ENCODE measurements at places on chromosomes 7 and 10.

DNA sequence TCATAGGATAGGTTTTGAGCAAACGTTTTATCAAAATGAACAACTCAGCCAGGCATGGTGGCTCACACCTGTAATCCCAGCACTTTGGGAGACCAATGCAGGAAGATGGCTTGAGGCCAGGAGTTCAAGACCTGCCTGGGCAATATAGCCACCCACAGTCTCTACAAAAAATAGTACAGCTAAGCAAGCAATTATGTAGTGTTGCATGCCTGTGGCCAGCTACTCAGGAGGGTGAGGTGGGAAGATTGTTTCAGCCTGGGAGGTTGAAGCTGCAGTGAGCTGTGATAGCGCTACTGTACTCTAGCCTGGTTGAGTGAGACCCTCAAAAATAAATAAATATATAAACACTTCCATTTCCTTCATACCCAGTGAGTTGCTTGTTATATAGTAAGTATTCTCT, 67.1 kb downstream of the LSMEM1 start:
- DNase-seq = no peak

GRCh38 chr10:101716891-101717659, 22.1 kb upstream of the FBXW4 start:
- DNase-seq = no peak

DNA sequence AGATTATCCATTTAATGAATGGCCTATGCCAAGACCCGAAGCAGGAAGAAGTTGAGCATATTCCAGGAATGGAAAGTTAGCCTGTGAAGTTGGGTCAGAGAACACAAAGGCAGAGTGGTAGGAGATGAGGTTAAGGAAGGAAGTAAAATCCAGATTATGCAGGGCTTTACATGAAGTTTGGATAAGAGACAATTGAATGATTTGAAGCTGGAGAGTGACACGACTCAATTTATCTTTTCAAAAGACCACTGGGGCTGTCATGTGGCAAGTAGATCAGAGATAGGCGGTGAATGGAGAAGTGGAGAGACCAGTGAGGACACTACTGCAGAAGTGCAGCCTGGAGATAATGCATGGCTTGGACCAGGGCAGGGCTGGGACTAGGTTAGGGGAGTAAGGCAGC, 7.2 kb upstream of the CNOT4 start:
- no peak for DNase-seq

DNA sequence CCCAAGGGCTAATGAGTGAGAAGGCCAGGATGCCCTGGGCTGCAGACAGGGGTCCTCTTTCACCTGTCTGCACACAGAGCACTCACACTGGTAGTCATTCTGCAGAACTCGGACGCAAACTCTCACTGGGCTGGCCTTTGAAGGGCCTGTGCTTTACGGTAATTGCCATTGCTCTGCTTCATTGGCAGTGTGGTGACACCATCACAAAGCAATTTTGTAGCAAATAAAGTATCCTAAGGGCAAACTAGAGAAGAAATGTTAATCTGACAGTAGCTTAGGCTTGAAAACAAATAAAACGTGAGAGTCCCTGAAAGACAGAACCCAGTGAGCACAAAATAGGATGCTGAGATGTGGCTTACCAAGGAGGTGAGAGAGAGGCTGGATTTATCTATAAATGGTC, 30.6 kb upstream of the FIGNL1 start:
- no peak for DNase-seq

DNA sequence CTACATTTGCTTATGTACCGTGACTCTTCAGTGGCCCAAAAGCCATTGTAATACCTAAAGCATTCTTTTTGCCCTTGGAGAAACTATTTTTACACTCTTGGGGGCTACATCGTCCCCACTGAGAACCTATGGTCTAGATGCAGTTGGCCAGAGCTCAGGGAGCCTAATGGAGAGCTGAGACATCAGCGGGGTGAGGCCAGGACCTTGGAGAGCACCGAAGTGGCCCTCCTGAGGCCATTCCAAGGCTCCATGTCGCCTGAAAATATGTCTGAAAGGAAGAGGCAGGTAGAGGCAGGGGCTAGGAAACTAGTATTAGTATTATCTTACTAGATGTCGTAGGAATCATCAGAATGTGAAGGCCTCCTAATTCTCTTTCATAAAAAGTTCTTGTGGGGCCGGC, 4.9 kb downstream of the PKD2L1 start:
- DNase-seq = no peak

GRCh38 chr10:114511881-114512280, 107.6 kb upstream of the AFAP1L2 start:
- no peak for DNase-seq

- no peak for DNase-seq
Measured at GRCh38 chr10:34690383-34691049, 124.6 kb downstream of the PARD3 start.

- no peak for DNase-seq
Measured at GRCh38 chr10:80988755-80989154, 451.1 kb downstream of the SH2D4B start.

DNA sequence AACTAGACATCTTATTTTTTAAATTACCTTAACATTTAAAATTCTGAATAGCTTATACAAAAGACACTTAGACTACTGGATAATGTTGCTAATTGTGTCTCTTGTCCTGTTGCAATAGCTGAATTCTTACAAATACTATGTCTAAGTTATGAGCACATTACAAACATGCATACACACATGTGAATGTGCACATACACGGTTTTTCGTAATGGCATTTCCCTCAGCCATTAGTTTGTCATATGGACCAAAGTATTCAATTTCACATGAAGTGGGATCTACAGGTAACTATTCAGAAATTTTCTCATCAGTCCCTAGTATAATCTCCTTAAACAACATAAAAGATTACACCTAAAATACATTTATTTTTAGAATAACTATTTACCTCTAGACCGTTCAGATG, 178.6 kb upstream of the BET1 start:
- DNase-seq = no peak

DNA sequence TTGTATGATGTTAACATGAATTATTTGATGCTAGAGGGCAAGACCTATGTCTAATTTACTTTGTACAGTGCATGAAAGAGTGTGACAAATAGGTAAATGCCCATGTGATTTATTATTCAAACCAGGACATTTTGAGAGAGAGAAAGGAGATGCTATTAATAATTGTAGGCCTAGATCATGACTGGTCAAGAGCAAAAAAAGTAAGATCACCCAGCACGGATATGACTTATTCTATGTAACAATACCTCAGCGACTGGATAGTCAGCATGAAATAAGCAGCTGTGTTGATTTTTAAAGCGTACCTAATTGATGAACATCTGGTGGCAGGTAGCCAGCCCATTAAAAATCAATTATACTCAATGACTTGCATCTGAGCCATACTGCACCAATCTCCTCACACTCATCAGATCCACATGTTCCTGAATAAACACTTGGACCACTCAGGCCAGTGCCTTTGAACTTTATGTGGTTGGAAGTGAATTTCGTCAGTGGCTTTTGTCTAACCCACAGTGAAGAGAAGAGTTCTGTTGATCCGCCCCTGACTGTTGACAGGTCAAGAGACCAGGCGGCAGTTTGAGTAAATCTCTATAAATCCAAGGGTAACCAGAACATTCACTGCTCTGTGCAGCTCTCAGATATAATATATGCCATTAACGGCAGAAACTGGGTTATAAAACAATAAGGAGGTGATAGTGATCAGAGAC, 435.3 kb downstream of the MDFIC start:
- DNase-seq = no peak

DNA sequence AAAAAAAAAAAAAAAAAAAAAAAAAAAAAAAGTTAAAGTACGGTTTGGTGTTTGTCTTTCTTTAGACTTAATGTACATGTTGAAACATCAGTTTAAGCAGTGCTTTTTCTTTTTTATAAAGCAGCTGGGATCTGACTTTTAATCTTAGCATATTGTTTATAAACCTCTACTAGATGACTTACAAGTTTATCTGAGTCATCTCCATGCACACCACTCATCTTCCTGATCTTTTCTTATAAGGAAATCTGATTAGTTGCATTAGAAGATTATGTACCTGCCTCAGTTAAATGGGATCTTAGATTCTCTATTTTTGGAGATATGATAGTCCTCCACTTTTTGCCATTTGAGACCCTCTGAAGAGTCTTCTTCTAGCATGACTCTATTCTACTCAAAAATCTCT, 391.9 kb upstream of the LRGUK start:
- no peak for DNase-seq

- no peak for DNase-seq
Measured at GRCh38 chr7:3879355-3880075, 578.5 kb downstream of the SDK1 start.

GRCh38 chr7:38938589-38938988, 29.6 kb upstream of the VPS41 start:
- DNase-seq = no peak

- no peak for DNase-seq
Measured at GRCh38 chr10:132889556-132889955, 52.8 kb downstream of the CFAP46 start.

- no peak for DNase-seq
Measured at GRCh38 chr10:5544216-5544805, 19.6 kb downstream of the CALML3 start.

DNA sequence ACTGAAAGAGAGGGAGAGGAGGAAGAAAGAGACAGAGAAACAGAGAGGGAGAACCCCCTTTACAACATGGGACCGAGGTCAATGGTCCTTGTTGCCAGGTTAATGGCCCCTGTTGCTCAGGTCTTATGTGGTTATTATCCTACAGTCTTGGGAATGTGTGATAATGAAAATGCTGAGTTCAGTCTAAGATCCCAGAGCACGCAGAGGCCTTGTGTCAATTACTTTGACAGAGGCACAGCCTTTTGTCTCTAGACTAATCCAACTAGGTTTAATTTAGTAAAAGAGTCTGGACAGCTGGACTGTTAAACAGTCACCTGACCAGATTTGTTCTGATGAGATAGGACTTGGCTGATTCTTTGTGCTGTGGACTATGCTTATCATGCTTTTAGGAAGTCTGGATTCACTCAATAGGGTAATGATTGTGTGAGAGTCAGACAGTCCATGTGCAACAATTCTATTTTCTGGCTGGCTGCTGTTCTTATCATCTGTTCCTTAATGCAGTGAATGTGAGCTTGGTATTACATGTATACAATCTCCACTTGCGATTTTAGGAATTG, 157.4 kb upstream of the MAGI2 start:
- no peak for DNase-seq

DNA sequence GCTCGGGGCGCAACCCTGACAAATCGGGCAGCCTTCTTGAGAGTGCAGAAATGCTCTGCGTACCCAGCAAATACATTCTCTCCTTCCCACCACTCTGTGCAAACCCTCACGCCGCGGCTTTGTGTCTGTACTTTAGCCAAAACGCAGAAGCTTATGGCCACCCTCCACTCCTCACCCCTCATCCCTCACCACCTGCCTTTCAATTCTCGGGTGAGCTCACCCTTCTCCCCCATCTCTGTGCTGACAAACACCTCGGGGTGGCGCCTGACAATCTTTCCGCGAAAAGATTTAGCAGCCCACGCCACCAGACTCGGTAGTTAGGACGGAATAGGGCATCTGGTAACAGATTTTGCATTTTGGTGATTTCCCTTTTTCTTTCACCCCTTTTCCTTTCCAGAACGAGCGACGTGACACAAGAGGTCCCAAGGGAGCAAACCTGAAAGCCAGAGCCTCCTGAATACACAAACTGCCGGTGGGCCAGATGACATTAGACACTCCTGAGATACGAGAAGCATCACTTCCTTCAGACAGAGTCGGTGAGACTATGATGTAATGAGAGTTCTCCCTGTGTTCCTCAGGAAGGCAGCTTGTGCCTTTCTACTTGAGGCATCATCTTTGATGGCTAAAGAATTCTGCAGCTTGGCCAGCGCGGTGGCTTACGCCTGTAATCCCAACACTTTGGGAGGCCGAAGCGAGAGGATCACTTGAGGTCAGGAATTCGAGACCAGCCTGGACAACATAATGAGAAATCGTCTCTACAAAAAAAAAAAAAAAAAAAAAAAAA, 671 bp upstream of the ATAD1 start:
- DNase-seq = peak; percentile 50

GRCh38 chr7:77288676-77289320, 89.2 kb upstream of the FGL2 start:
- no peak for DNase-seq

GRCh38 chr7:130733931-130734814, at the start of gene KLF14:
KLF14 (minus strand) TSS chr7:130734207; CDS start chr7:130734033, 174 bp downstream.
- no peak for DNase-seq

- DNase-seq = no peak
Measured at GRCh38 chr7:140542228-140542603, 62.9 kb upstream of the MKRN1 start.

GRCh38 chr7:11698384-11698871, 133.6 kb downstream of the THSD7A start:
- DNase-seq = no peak

Data from T follicular helper cell (primary cell).